ENCODE measurements at places on chromosomes 1 and 21. TPM values are rescaled to one million over a fixed set of nuclear protein-coding genes. Genes with fewer than 3 reads are reported as not detected.

The AMPD1 gene
- total RNA-seq, result not detected

The MATN1 gene
- total RNA-seq, result not detected

The YIPF1 gene
- total RNA-seq, result 20.6 TPM

The ERICH3 gene
- total RNA-seq, result not detected

The PPP1R8 gene
- 55.8 TPM for total RNA-seq

The SPOCD1 gene
- 0.25 TPM for total RNA-seq

The NTMT2 gene
- total RNA-seq, result not detected

The FBXO28 gene
- total RNA-seq, result 25.1 TPM

The LDLRAD1 gene
- not detected for total RNA-seq

- peaks cover 19% of the 10 kb centered on the region for H3K27me3 ChIP-seq
- no peak for DNase-seq
These were observed 87.7 kb upstream of the TNFSF4 start for GRCh38 chr1:173294843-173295242.

DNA sequence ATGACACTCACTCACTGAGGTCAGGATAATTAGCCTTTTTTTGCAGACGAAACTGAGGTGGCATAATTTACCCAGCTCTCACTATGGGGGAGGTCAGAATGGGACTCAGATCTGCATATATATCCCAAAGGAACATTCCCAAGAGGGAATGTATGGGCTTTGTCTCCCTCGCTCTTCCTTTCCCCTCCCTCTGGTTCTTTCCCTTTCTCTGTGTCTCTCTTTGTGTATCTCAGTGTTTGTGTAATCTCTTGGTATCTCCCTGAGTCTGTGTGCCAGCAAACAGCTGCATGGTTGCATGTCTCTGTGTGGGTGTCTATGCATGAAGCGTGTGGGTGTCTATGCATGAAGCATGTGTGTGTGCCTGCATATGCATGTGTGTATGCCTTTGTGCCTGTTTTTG is 4.7 kb downstream of the TMEM39B start:
- no peak overlapping the region for H3K27ac ChIP-seq
- H3K36me3 ChIP-seq, result peaks cover 42% of the 10 kb centered on the region
- peaks cover 35% of the 10 kb centered on the region for H3K4me1 ChIP-seq
- H3K4me3 ChIP-seq, result no peak overlapping the region

GRCh38 chr1:28416509-28417194 is 47.1 kb downstream of the PHACTR4 start:
- no peak for DNase-seq
- peaks cover 19% of the 10 kb centered on the region for H3K4me1 ChIP-seq
- H3K4me3 ChIP-seq, result no peak overlapping the region
- no peak overlapping the region for H3K27ac ChIP-seq
- no peaks in the 10 kb centered on the region for H3K36me3 ChIP-seq

DNA sequence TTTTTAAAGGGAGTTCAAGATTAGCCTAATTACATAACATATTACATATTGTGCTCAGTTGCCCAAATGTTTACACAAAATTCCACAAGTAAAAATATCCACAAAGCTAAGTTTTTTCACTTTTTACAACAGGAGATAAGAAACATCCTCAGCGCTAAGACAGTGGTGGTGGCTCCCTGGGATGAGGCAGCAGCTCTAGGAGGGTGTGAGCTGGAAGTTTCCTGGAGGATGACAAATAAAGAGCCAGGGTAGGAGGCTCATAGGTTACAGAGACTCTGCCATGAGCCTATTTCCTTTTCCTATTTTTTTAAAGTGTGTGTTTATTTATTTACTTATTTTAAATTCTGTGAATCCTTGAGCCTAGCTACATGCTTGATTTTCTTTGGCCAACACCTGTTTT is 91.7 kb downstream of the COL24A1 start:
- no peaks in the 10 kb centered on the region for H3K36me3 ChIP-seq
- no peak for DNase-seq
- H3K27ac ChIP-seq, result no peak overlapping the region
- H3K4me1 ChIP-seq, result no peaks in the 10 kb centered on the region
- no peak overlapping the region for H3K4me3 ChIP-seq
- H3K27me3 ChIP-seq, result no peaks in the 10 kb centered on the region

DNA sequence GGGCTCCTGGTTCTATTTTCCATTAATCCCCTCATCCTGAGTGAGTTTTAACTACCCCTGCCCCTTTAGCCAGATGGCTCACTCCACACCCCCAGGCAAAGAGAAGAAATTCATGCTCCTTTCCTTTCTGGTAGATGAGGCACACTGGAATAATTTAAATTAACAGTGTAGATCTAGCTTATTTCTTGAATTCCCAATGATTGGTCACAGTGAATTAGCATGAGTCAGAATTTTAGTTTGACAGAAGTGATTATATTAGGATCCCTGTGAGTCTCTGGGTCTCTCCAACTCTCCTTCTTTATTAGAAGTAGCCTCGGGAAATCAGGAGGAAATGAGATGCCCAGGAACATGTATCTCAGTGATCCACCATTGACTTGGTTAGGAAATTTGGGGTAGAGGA is 103.1 kb upstream of the KAZN start:
- no peaks in the 10 kb centered on the region for H3K36me3 ChIP-seq
- H3K4me1 ChIP-seq, result no peaks in the 10 kb centered on the region
- H3K27me3 ChIP-seq, result peaks cover 1% of the 10 kb centered on the region
- no peak overlapping the region for H3K27ac ChIP-seq
- no peak for DNase-seq

- no peak for DNase-seq
- H3K27me3 ChIP-seq, result no peaks in the 10 kb centered on the region
- no peak overlapping the region for H3K27ac ChIP-seq
- H3K36me3 ChIP-seq, result no peaks in the 10 kb centered on the region
These were observed 714.1 kb upstream of the ADAMTS5 start for GRCh38 chr21:27681038-27681437.

GRCh38 chr1:204192589-204193352 is 3.5 kb downstream of the KISS1 start:
- H3K36me3 ChIP-seq, result no peaks in the 10 kb centered on the region
- H3K4me1 ChIP-seq, result peaks cover 12% of the 10 kb centered on the region
- no peak for DNase-seq
- H3K27ac ChIP-seq, result no peak overlapping the region
- no peak overlapping the region for H3K4me3 ChIP-seq

- no peak for DNase-seq
- H3K27ac ChIP-seq, result no peak overlapping the region
- no peaks in the 10 kb centered on the region for H3K4me1 ChIP-seq
- H3K27me3 ChIP-seq, result peaks cover 2% of the 10 kb centered on the region
- no peaks in the 10 kb centered on the region for H3K36me3 ChIP-seq
These were observed 210.0 kb downstream of the PLA2G4A start for GRCh38 chr1:187038784-187039183.

- peaks cover 84% of the 10 kb centered on the region for H3K4me1 ChIP-seq
- peak overlapping the region; percentile 61 for H3K4me3 ChIP-seq
- peak; percentile 90 for DNase-seq
- peaks cover 30% of the 10 kb centered on the region for H3K36me3 ChIP-seq
These were observed 4.5 kb downstream of the ADARB1 start for GRCh38 chr21:45078877-45079281.

DNA sequence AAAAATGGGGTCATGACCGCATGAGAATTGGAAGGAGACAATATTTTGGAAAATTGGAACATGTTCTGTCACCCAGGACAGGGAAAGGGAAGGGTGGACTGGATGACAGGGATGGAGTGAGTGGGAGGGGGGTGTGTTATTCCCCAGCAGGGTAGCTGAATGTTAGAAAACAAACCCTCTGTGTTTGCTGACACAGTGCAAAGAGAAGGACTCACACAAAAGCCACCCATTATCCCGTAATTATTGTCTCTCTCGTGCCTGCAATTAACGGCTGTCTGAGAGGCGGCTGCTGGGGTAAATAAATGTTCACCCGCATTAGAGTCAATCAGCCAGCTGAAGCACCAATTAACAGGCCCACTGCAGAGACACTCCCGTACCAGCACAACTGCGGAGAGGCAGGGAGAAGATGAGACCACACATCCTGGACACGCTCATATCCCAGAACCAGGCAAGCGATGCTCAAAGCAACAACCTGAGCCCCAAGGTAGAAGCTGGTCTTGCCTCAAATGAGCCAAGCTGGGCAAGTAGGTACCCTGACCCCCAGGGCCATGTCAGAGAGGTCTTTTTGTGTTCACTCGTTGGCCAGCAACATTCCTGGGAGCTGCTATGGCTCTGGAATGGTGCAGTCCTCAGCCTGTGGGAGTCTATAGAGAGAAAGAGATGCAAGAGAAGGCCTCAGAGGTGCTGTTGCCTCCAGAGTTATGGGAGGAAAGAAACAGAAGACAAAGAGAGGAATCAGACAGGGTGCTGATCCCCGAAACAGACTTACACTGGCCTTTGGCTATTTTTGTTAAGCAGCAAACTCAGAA is 19.4 kb downstream of the PLEKHA6 start:
- no peaks in the 10 kb centered on the region for H3K4me1 ChIP-seq

GRCh38 chr1:243473227-243474135 is 217.6 kb downstream of the SDCCAG8 start:
- H3K4me1 ChIP-seq, result peaks cover 10% of the 10 kb centered on the region
- no peaks in the 10 kb centered on the region for H3K36me3 ChIP-seq
- no peak for DNase-seq
- H3K27ac ChIP-seq, result peak overlapping the region; percentile 72

DNA sequence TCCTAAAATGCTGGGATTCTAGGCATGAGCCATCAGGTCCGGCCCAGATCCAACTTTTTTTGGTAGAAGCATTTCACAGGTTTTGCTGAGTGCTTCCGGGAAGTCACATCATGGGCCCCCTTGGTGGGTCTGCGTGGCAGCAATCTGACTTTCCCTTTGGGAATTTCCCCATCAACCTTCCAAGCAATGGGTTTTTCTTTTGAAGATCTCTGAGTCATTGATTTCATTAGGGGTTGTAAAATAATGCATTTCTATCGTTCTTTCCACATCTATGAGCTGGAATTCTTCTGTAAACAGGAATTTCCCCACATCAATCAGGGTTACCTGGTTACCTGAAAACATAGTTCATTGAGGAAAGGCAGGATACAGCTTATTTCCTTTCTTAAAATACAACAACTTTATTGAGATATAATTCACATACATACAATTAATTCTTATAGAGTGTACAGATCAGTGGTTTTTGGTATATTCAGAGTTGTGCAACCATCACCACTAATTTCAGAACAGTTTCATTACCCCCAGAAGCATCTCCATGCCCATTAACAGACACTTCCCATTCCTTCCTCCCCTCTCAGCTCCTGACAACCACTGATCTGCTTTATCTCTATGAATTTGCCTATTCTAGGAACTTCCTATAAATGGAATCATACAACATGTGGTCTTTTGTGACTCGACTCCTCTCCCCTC is 9.9 kb upstream of the ZBTB17 start:
- DNase-seq, result no peak
- H3K27ac ChIP-seq, result no peak overlapping the region
- H3K4me1 ChIP-seq, result no peaks in the 10 kb centered on the region
- H3K36me3 ChIP-seq, result no peaks in the 10 kb centered on the region
- peaks cover 6% of the 10 kb centered on the region for H3K27me3 ChIP-seq

DNA sequence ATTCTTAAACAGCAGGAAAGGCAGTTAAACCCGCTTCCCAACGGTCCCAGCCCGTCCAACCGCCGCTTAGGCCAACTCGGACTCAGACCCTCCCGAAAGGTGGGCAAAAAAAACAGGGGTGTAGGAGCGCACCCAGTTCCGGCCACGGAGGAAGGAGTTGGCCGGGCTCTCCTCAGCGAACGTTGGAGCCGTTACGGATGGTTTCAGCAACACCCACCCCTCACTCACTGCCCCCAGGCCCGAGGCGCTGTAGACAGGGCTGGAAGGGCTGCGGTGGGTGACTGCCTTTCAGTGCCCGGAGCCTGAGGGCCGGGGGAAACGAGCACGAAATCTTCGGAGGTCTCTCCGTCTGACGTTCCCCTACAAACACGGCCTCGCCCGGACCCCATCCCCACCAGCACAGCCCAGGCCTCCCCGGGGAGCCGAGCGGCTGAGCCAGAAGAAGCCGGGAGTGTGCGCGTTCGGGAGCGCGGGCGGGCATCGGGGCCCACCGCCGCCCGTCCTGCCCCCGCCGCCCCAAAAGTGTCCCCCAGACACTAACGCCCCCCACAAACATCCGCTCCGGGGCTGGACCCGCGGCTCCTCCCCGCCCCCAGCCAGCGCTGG is 1.3 kb downstream of the KDM5B start:
- peak overlapping the region; percentile 72 for H3K4me3 ChIP-seq
- peak overlapping the region; percentile 87 for H3K27ac ChIP-seq
- DNase-seq, result peak; percentile 15
- peaks cover 6% of the 10 kb centered on the region for H3K36me3 ChIP-seq

GRCh38 chr1:187261637-187262036 is 432.9 kb downstream of the PLA2G4A start:
- H3K4me3 ChIP-seq, result no peak overlapping the region
- no peaks in the 10 kb centered on the region for H3K36me3 ChIP-seq
- H3K27me3 ChIP-seq, result no peaks in the 10 kb centered on the region

GRCh38 chr1:233033361-233033760 is 83.0 kb downstream of the NTPCR start:
- H3K4me3 ChIP-seq, result no peak overlapping the region
- no peaks in the 10 kb centered on the region for H3K27me3 ChIP-seq

DNA sequence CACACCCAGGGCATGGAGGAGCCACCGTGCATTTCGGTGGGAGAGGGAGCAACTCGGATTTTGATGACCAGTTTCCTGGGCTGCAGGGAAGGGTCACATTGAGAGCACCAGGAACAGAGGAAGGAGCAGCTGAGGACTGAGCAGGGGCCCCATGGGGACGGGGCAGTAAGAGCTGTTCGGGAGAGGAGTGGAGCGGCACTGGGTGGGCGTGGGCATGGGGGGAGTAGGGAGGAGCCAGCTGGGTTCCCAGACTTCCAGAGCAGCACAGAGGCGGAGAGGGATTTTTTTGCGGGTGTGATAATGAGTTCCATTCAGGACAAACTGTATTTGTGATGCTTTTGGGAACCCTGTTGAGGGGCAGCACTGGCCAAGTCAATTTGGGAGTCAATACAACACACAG is 17.4 kb upstream of the GPR153 start:
- no peak overlapping the region for H3K4me3 ChIP-seq
- no peaks in the 10 kb centered on the region for H3K4me1 ChIP-seq
- no peak for DNase-seq
- no peak overlapping the region for H3K27ac ChIP-seq

DNA sequence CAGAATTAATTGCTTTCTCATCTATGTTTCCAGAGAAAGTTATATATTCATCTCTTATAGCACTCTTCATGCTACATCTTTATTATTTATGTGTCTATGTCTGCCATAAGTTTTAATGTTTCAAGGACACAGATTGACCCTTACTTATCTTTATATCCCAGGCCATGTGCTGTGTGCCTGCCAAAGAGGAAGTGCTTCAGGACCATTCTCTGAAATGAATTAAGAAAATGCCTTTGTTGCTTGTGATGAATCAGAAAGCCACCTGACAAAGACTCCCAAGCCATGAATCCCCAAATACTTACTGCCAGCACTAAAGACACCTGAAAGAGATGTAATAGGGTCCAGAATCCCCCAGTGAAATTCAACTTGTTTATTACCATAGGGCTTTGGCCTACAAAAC is 342.1 kb upstream of the C1orf87 start:
- no peak for DNase-seq
- no peaks in the 10 kb centered on the region for H3K4me1 ChIP-seq
- no peak overlapping the region for H3K27ac ChIP-seq
- no peak overlapping the region for H3K4me3 ChIP-seq
